ENCODE measurements at places on chromosomes 6 and 20. TPM values are rescaled to one million over a fixed set of nuclear protein-coding genes. Genes with fewer than 3 reads are reported as not detected.

DNA sequence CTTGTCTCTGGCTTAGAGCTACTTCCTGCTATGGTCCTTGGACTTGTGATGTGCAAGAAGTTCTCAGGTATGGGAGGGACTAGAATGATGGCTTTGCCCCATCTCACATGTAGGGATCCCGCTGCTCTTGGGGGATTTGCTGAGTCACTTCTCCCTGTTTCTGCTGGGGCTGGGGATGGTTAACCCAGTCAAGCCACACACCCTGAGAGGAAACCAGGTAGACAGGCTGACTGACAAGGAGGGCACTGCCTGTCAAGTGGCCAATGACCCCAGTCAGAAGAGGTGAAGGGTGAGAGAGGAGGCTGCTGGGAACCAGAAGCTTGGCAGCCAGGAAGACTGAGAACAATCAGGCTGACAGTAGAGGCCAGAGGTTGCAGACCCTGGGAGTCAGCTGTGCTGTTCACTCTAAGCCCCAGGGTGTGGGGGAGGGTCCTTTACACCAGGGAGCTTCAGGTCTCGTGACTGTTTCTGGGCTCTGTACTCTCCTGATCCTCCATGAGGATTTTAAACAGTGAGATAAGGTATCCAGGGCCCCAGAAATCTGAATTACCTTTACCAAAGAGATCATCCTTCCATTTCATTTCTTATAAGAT lies 34.6 kb downstream of the HLA-F start:
- no peak for DNase-seq

GRCh38 chr6:85672050-85672449 lies 29.4 kb upstream of the SYNCRIP start:
- DNase-seq = no peak

- DNase-seq = no peak
Observed at GRCh38 chr6:75800133-75800532, 51.1 kb downstream of the MYO6 start.

DNA sequence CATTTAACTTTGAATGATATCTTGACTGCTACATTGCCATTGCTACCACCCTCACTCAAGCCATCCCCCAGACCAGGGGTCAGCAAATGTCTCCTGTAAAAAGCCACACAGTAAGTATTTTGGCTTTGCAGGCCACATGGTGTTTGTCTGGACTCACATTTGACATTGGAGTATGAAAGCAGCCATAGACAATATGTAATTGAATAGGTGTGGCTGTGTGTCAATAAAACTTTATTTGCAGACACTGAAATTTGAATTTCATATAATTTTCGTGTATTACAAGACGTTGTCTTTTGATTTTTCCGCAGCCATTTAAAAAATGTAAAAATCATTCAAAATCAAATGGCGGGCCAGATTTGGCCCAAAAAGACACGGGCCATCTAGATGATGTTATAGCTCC lies 36.3 kb upstream of the OCSTAMP start:
- no peak for DNase-seq

GRCh38 chr6:43937236-43938177 lies 167.5 kb downstream of the VEGFA start:
- DNase-seq = peak; percentile 7

GRCh38 chr20:47989957-47990356 lies 204.7 kb upstream of the SULF2 start:
- no peak for DNase-seq

- DNase-seq = no peak
Observed at GRCh38 chr6:108167449-108168089, 1.7 kb downstream of the NR2E1 start.

DNA sequence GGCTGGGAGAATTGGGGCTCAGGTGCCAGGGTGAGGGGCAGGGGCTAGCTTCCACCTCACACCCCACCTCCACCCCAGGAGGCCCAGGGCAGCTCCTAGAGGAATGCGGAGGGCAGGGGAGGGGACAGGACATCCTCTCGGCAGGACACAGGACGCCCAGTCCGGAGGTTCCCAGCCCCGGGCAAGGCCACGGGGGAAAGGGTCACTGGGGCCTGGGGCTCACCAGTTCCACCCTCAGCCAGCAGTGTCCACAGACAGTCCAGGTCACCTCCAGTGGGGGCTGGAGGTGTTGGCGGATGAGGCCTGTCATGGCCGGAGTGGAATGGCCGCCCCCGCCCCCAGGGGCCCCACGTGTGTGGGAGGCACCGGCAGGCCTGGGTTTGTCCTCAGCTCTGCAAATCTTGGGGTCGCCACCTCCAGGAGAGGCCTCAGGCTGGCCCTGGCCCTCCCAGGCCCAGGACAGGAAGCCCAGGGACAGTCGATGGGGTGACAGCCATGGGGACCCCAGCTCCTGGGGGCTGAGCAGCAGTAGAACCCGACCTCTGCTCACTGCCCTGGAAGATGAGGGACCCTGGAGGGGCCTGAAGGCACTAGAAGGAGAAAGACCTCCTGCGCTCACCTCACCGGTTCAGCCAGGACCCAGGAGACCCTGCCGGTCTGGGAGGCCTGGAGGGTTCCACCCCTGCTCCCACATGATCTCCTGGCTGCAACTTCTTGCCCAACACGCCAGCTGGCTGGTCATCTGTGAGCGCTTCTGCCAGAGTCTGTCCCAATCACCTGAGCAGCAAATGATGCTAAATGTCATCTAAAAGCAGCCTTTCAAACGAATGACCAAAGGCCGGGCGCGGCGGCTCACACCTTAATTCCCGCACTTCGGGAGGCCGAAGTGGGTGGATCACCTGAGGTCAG lies 13.0 kb upstream of the ABHD16B start:
- no peak for DNase-seq

DNA sequence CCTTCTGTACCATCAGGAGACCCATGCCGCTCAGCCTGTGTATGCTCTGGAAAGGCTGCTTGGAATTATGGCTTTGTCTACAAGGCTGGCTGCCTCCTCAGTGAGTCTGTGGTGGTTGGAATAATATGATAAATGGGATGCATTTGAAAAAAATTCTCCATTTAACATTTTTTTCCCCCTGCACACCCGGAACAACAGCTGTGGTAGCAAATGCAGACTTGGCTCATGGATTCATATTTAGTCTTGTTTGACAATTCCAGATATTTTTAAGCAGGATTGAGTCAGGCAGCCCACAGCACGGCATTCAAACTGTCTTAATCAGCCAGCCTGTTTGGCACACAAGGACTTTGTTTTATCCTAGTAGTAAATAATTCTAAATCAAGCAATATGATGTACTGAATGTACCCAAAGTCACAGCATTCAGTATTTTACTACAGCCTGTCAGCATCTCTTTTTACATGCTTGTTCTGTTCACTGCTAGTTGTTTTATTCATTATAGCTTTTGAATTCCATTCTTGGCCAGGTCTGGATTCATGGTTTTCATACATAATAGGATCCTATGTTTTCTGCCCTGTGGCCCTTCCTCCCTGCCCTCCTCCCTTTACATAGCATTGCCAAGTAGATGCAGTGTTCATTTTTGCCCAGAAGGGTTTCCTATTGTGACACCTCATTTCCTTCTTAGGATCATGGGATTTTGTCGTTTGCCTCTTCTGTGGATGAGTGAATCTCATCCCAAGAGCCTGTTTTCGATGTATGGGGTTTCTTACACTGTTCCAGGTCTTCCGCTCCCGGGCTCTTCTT lies 68.1 kb downstream of the LRRC1 start:
- DNase-seq = peak; percentile 28

DNA sequence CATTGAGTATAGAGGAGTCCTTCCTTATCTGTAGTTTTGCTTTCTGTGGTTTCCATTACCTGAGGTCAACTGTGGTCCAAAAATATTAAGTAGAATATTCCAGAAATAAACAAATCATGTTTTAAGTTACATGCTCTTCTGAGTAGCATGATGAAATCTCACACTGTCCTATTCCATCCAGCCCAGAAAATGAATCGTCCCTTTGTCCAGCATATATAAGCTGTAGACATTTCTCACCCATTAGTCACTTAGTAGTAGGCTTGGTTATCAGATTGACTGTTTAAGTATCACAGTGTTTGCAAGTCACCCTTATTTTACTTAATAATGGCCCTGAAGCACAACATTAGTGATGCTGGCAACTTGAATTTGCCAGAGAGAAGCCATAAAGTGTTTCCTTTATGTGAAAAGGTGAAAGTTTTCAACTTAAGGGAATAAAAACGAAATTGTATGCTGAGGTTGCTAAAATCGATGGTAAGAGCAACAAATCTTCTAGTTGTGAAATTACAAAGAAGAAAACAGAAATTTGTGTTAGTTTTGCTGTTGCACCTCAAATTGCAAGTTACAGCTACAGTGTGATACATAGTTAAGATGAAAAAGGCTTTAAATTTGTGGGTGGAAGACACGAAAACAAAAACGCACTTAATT lies 198.6 kb upstream of the SIM1 start:
- no peak for DNase-seq

GRCh38 chr6:154274168-154274567 lies 82.4 kb downstream of the IPCEF1 start:
- DNase-seq = no peak

IL17A gene
- polyA plus RNA-seq = not detected

HLA-DRA gene
- polyA plus RNA-seq = 129 TPM

FAM110A gene
- 6.2 TPM for polyA plus RNA-seq

TGM3 gene
- polyA plus RNA-seq = 0.13 TPM

EYA4 gene
- polyA plus RNA-seq = 1.8 TPM

THBD gene
- 16.3 TPM for polyA plus RNA-seq

FGD2 gene
- 3.7 TPM for polyA plus RNA-seq

ADTRP gene
- polyA plus RNA-seq = 0.20 TPM

SCUBE3 gene
- polyA plus RNA-seq = 1.6 TPM
